ENCODE measurements at places on chromosomes 5 and 9.

GRCh38 chr5:132254321-132254977, 3.0 kb upstream of the PDLIM4 start:
- DNase-seq, result no peak

GRCh38 chr5:55771175-55771655, 33.4 kb downstream of the DDX4 start:
- DNase-seq, result no peak

DNA sequence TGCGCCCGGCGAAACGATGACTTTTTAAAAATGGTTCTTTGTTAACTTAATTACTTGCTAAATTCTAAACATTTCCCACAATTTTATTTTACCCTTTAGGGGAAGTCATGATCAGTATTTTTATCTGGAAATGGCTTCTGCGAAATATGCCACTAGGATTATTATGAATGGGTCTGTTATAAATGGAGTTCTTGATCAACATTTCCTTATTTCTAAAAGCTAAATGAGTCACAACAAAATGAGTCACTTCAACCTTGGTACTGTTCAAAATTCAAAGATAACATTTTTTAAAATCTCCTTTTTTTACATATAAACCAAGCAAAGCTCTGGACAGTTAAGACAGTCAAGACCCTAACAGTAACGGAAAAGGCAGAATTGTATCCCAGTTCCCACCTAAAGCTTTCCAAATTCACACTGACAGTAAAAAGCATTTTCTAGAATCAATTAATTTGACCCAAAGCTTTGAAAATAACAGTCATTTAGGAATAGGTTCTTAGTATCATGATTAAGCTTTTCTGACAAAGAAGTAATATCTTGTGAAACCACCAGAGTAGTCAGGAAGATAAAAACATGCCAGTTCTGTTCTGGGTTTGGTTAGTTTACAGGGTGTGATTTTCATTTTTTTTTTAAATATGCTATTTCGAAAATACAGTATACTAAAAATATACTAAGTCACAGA, 81.7 kb downstream of the LHFPL2 start:
- no peak for DNase-seq

GRCh38 chr5:116778032-116778431, 203.4 kb upstream of the SEMA6A start:
- DNase-seq, result no peak

GRCh38 chr9:13181652-13182051, 97.8 kb downstream of the MPDZ start:
- DNase-seq, result no peak

GRCh38 chr9:35842795-35843194, 13.8 kb downstream of the TMEM8B start:
- no peak for DNase-seq

DNA sequence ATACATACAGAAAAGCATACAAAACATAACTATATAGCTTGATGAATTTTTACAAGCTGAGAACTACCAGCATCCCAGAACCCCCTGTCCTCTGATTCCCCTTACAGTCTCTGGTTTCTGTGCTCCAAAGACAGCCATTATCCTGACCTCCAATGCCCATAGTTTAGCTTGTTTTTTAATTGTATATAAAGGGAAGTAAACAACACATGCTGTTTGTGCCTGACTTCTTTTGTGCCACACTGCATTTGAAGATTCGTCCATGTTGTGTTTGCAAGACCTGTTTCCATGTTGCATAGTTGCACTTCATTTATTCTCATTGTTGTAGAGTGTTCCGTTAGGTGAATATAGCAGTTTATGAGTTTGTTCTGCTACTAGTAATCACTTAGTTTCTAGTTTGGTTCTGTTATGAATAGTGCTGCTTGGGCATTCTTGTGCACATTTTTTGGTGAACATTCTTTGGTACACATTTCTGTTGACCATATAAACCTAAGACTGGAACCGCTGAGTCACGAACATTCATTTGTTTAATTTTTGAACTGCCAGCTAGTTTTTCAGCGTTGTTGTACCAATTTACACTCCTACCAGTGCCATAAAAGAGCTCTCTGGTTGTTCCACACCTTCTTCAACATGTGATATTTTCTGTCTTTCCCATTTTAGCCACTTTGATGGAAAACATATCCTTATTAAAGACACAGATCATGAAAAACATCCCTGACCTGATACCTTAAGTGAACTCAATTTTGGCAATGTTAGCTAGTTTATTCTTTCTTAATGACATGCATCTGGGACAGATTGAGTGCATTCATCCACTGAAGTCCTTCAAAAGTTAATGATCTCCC, 78.1 kb upstream of the ANXA1 start:
- no peak for DNase-seq
